Stimulated activated CD4-positive, alpha-beta T cell treated with anti-CD3 and anti-CD28 coated beads, Interleukin-4, amount 100 ng/mL, for 24 hours (primary cell): ENCODE measurements at places on chromosomes 1 and 21.
A peak's percentile ranks its signal among the peaks of the same experiment; 100 is the strongest.

GRCh38 chr1:185388346-185388745 lies 71.3 kb upstream of the IVNS1ABP start:
- DNase-seq, result no peak

DNA sequence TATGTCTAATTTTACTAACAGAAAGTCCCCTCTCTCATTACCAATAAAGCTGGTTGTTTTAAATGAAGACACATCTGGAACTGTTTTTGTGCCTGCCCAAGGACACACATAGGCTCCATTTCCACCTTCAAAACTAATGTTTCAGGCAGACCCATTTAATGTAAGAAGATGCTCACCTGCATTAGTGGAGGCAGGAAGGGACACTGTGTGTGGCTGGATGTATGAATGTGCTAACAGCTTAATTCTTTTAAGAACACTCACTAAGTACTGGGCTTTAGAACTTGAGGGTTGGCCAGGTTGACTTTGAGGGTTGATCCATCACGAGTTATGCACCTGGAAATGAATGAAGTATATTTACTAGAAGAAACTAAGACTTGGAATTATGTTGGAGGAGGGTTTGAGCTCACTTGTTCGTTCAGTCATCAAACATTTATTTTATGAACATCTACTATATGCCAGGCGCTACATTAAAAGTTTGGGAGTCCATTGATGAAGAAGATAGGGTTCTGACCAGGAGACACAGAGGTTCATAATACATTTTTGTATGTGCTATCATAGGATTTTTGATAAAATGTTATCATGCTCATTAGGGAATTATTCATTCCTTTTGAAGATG lies 5.4 kb downstream of the JUN start:
- no peak for DNase-seq

DNA sequence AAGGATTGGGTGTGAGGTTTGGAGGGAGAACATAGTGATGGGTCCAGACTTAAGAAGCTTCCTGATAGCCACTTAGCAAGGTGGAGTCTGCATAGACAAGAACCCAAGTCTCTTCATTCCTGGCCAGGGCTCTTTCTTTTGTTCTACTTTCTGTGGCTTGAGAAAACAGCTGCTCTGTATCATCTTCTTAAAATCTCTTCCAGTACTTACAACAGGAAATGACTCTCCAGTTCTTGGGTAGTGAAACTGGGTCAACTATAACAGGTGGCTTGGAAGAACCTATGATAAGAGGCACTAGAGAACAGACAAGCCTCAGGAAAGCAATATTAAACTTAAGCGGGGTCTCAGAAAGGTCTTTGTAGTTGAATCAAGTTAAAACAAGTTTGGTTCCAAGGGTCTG lies 148.1 kb upstream of the USP24 start:
- no peak for DNase-seq

- no peak for DNase-seq
These were observed 40.8 kb downstream of the PLPP3 start for GRCh38 chr1:56538532-56538931.

DNA sequence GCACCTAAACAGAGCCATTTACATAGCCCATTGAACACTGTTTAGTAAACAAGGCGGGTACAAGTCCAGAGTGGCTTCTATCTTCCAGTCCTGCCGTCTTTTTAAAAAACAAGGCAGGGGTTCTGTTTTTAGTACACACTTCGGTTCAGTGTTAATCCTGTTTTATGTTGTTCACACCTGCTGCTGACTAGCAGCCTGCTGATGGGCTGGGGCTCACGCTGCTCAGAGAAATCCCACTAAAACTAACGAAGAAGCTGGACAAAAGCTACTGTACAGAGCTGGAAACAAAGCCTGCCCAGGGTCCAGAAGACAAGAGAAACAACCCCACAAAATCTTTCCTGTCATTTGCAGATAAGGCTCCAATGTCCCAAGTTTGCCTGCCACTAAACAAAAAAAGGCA lies 13.2 kb downstream of the ESRRG start:
- no peak for DNase-seq

DNA sequence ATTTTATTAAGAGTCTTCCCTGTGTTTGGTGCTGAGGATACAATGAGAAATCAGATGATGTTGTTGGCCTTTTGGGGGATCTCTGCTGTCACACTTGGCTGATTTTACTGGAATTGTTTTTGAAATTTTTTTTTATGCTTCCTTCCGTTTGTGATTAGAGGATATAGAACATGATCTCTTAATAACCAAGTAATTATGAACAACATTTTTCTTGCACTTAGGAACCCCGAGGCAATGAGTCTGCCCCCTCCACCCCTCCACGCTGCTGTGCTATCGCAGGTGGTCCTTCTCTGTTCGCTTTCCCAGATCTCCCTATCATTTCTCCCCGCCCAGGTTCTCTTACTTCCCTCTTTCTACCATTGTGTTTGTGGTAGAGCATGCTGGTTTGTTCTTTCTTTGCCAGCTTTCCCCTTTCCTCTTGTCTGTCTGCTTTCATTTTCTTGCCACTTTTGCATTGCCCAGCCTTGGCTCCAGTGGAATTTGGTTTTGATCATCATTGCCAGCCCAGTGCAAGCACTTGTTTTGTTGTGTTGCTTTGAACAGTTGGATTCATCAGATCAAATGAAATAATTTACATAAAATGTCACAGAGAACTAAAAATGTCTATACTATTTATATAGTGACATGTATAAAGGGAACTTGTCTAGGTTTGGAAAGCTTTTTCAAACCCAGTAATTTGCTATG lies 73.1 kb upstream of the SCCPDH start:
- no peak for DNase-seq

- no peak for DNase-seq
These were observed 52.1 kb upstream of the BACE2 start for GRCh38 chr21:41115851-41116250.

- DNase-seq, result no peak
These were observed 3.0 kb downstream of the C1QC start for GRCh38 chr1:22646384-22646783.

- peak; percentile 36 for DNase-seq
These were observed 686 bp downstream of the ARF1 start for GRCh38 chr1:228082918-228083870.

GRCh38 chr1:68329096-68329835 lies 96.9 kb upstream of the WLS start:
- no peak for DNase-seq

DNA sequence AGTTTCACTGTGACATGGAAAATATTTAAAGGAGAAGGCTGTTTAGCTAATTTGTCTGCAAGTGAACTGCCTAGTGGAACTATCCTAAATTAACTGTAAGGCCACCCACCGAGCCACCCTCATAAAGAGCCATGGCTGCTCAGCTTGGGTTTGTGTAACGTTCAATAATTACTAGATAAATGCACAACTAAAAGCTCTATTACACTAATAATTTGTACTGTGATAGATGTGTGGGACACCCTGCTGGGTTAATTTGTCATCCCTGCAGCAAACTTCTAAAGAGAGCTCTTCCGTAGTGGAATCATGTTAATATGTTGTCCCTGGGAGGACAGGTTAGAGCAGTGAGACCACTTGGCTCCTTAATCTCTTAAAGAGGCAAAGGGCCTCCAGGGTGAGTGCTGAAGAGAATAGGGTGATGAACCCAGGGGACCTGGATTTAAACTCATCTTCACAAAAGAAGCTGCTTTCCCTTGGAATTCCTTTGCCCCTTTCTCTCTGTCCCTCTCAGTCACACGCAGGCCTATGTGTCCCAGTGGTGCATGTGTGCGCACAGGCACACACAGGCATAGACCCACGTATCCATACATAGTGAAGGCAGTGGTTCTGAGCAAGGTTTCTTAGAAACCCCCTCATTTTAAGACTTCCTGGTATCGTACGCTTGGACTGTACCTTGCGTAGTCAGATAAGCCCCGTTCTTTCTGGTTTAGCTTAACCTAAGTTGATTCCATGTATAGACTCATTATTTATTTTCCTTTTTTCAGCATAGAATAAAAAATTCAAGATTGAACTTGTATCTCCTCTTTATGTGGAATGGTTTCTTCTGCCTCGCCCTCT lies 310.3 kb downstream of the NFIA start:
- no peak for DNase-seq

- DNase-seq, result no peak
These were observed 60.5 kb downstream of the RHBG start for GRCh38 chr1:156429313-156430060.

DNA sequence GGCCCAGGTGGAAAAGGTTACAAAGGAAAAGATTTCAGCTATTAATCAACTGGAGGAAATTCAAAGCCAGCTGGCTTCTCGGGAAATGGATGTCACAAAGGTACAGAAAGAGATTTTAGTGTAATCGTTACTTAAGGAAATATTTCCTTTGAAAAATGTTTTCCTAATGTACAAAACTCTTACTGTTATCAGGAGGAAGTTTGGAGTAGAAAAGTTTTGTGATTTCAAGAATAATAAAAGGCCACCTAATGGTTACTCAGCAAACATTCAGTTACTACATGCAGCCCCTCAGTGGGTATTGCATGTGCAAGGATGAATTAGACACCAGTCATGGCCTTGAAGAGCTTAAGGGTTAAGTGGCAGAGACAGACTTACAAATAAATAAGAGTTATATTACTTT lies 85.2 kb downstream of the SDCCAG8 start:
- no peak for DNase-seq

DNA sequence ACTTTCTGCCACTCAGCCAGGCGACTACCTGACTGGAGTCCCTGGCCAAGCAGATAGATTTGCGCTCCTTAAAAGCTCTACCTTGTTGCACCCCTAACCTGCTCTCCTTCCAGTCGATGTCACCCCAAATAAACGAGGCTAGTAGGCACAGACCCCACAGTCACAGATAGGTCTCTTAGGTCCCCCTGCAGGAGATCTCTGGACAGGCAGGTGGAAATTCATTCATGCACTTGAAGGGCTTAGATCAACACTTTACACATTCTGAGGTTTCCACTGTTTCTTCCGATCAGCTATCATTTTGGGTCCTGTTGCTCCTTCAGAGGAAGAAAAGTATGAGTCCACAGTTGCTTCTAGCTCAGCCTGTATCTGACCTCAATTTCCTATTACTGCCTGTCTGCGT lies 272.6 kb upstream of the FMN2 start:
- DNase-seq, result no peak

DNA sequence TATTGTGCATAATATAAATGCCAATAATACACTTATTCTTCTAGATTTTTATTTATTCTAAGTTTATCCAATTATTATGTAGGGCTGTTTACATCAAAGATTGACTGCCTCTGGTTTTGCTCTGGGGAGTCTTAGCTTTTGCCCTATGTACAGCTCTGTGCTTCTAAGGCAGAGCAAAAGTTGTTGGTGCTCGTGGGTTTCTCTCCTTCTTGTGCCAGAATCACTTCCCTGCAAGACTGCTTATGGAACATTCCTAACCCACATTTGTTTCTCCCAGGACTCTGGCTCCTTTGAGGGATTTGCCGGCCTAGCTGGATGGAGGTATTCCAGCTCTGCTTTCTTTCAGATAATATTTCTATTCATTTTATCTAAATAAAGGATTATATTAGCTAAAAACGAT lies 849.1 kb downstream of the USP25 start:
- DNase-seq, result no peak

DNA sequence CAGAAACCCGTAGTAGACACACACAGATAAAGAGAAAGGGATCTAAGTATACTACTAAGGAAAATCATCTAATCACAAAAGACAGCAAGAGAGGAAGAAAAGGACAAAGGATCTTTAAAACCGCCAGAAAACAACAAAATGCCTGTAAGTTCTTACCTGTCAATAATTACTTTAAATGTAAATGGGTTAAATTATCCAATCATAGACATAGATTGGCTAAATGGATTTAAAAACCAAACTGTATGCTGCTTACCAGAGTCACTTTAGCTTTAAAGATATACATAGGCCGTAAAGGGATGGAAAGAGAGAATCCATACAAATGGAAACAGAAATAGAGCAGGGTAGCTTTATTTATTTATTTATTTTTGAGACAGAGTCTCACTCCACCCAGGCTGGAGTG lies 44.0 kb downstream of the FLVCR1 start:
- no peak for DNase-seq

DNA sequence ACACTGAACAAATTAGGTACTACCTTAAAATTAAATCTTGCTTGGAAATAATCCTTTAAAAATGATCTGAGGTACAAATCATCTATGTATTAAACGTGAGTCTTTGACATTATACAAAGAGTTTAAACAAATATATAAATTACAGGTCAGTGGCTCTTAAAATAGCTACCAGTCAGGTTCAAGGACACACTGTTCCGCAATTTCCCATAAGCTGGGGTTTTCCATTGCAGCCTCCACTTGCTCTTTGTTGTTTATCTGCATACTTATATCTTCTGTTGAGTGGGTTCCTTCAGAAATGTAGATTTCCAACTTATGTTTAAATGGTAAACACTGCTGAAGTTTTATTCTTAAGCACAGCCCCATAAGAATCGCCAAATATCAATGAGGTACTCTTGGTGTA lies 5.7 kb upstream of the MRPL55 start:
- no peak for DNase-seq

- no peak for DNase-seq
These were observed 246.7 kb upstream of the NFIA start for GRCh38 chr1:60835649-60836048.

DNA sequence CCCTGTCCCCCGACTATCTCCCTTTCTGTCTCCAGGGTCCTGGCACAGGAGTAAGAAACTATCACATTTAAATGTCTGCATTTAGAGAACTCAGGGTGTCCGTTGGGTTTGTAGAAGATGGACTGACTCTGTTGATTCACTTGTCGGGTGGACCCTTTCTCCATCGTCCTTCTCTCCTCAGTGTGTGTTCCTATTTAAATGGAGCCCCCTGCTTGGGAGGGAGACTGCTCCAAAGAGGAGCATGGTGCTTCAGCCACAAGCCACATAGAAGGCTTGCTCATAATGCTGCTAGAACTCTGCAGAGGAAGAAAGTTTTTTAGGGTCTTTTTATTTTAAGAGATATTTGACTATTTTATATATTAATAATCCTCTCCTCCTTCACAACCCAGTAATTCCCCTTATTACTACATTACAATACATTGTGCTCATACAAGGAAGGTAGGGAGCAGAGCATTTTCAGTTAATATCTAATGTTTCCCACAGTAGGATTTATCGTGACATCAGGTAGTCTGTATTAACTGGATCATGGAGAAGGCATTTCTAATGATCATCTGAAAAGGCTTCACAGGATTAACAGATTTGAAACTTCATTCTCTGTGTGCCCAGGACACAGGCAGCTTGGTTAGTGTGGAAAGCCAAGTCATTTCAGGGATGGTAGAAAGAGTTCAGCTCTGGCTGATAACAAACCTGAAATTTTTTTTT lies 13.8 kb downstream of the FGGY start:
- no peak for DNase-seq

DNA sequence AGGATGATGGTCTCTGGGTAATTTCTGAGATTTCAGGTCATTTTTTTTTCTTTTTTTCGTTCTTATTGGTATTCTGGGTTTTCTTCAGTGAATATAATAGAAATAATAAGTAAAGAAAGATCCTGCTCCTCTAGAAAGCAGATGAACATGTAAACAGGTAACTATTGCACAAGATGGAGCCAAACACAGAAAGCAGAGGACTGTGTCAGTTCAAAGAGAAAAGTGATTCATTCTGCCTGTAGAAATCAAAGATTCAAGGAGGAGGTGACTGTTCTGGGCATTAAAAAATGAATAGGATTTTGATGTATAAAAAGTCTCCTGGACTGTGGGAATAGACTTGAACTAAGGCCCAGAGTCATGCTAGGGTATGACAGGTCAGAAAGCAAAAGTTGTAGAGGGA lies 41.9 kb upstream of the POU2F1 start:
- no peak for DNase-seq

- DNase-seq, result no peak
These were observed 24.3 kb upstream of the NID1 start for GRCh38 chr1:236089046-236089773.

GRCh38 chr1:59427155-59427554 lies 130.3 kb downstream of the FGGY start:
- no peak for DNase-seq
